ENCODE measurements at places on chromosomes 6 and 20.

- no peak for DNase-seq
These were observed 245.1 kb downstream of the FOXA2 start for GRCh38 chr20:22339091-22339881.

- no peak for DNase-seq
These were observed 577.8 kb downstream of the MAFB start for GRCh38 chr20:40111282-40111681.

GRCh38 chr20:50398821-50399554 lies 111.2 kb upstream of the PTPN1 start:
- no peak for DNase-seq

DNA sequence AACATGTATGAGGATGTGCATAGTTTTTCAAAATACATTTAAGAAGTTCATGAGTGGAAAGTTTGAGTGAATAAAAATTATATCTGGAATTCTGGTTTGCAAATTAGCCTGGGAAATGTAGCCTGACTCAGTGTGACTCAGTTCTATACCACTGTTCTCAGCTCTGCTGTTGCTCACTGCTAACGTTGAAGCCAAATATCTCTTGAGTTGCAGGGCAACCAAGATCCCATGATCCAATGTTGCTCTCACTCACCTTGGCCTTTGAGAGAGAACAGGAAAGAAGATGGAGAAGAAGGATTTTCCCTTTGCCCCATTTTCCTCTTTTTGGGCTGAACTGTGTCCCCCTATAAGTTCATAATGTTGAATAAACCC lies 28.9 kb downstream of the PSMB9 start:
- no peak for DNase-seq

GRCh38 chr20:13996265-13996664 lies 949 bp downstream of the MACROD2 start:
- DNase-seq, result no peak

GRCh38 chr20:39047417-39047985 lies 85.4 kb downstream of the DHX35 start:
- no peak for DNase-seq

DNA sequence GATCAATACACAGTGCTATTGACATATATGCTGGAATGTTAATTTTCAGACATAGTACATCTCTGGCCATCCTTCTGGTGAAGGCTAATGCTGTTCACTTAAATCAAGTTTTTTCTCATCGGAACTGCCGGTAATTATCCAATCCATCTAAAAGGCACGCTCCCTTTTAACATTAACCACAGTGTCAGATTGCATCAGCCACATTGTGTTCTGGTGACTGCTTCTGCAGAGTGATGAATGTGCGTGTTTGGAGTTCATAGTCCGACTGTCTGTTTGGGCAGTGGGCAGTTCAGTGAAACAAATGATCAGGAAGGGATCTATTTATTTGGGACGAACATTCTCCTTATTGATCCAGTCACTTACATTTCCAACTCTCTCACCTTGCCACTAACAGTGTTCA lies 49.5 kb downstream of the SOBP start:
- DNase-seq, result no peak

GRCh38 chr6:25302151-25302550 lies 23.0 kb downstream of the CARMIL1 start:
- DNase-seq, result no peak

Measured in stimulated activated CD4-positive, alpha-beta T cell treated with anti-CD3 and anti-CD28 coated beads, TNF-alpha, amount 100 ng/mL, for 4 hours (primary cell).